ENCODE measurements at places on chromosomes 1 and 21. TPM values are rescaled to one million over a fixed set of nuclear protein-coding genes. Genes with fewer than 3 reads are reported as not detected.

Gene LENEP
- 0.21 TPM for polyA plus RNA-seq

Gene KCNJ9
- polyA plus RNA-seq = not detected

Gene OR2L13
- not detected for polyA plus RNA-seq

Gene GPR3
- polyA plus RNA-seq = 1.3 TPM

Gene BRINP3
- 0.09 TPM for polyA plus RNA-seq

Gene UBE2U
- polyA plus RNA-seq = not detected

Gene CDA
- polyA plus RNA-seq = 2.8 TPM

Gene TMEM240
- polyA plus RNA-seq = 7.2 TPM

Gene SPRR2B
- not detected for polyA plus RNA-seq

Gene BMP8B
- not detected for polyA plus RNA-seq

Gene AIRE
- polyA plus RNA-seq = not detected

Gene RNU1-3
- polyA plus RNA-seq = not detected

Gene UTP25
- polyA plus RNA-seq = 7.5 TPM

Gene FALEC
- not detected for polyA plus RNA-seq

Gene SYT14
- 3.7 TPM for polyA plus RNA-seq

Gene AMPD1
- polyA plus RNA-seq = not detected

Gene FAM72C
- polyA plus RNA-seq = 1.0 TPM

Gene UBL4B
- not detected for polyA plus RNA-seq

Gene KCNH1
- polyA plus RNA-seq = 0.31 TPM

Gene SEMA4A
- 0.58 TPM for polyA plus RNA-seq

Gene IL22RA1
- not detected for polyA plus RNA-seq

Gene HRNR
- polyA plus RNA-seq = not detected

Gene HPCA
- 0.06 TPM for polyA plus RNA-seq

Gene ATP1A2
- 6.2 TPM for polyA plus RNA-seq

Gene MNDA
- polyA plus RNA-seq = not detected

Gene OR2T27
- not detected for polyA plus RNA-seq

Gene KCNJ10
- not detected for polyA plus RNA-seq

Gene DTL
- 4.0 TPM for polyA plus RNA-seq

Gene IFNLR1
- polyA plus RNA-seq = not detected
